ENCODE measurements at places on chromosomes 5 and 9.

- DNase-seq, result no peak
Observed at GRCh38 chr5:157198277-157198986, 17.8 kb downstream of the ITK start.

- no peak for DNase-seq
Observed at GRCh38 chr5:167731951-167732350, 559.5 kb upstream of the WWC1 start.

DNA sequence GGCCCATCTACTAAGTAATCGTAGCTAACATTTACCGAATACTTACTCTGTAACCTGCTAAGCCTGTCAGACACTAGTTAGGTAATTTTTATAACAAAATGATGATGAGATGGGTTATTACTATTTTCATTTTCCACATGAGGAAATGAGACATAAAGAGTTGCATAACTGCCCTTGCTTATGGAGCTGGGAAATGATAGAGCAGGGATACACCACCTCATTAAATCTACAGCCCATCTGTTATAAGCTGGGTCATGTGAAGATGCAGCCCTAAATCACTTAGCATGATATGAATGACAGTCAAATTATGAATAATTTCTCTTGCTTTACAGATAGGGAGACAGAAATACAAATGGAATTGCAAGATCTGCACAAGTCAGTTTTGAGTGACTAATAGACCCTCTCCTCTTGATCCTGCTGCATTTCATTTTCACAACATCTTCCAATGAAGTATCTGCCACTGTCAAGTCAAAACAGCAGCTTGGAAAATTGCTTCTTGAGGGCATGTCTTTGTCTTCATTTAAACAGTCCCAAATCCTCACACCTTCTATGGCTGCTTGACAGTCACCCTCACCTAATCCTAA is 364.7 kb downstream of the PRELID2 start:
- no peak for DNase-seq

DNA sequence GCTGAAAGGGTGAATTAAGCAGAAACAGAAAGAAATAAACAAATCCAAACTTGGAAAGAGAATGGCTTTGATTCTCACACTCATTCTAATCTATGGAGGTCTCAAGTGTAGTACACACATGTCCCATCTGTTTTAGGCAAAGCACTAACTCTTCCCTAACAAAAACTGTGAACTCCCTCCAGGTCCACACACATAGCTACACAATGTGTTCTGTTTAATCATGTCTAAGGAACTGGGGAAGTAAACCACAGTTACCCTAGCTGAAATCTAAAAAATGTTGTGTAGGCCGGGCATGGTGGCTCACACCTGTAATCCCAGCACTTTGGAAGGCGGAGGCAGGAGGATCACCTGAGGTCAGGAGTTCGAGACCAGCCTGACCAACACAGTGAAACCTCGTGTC is 118.7 kb upstream of the FST start:
- no peak for DNase-seq

DNA sequence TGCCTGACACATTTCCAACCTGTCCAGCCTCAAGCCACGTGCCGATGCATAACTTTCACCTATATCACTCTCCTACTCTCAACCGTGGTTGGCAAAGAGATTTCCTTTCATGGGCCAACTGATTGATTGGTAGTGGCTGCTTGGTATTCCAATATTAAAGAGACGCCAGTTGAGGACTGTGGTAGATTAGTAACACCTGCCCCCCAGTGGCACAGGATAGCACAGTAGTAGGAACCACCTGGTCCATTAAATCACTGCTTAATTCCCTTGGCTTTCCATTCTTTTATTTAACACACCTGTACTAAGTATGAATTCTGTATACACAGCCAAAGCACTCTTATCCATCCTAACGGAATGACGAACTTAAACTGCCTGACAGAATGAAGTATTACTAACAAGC is 19.1 kb upstream of the FOXB2 start:
- no peak for DNase-seq

- no peak for DNase-seq
Observed at GRCh38 chr5:77877516-77878355, 101.6 kb upstream of the TBCA start.

DNA sequence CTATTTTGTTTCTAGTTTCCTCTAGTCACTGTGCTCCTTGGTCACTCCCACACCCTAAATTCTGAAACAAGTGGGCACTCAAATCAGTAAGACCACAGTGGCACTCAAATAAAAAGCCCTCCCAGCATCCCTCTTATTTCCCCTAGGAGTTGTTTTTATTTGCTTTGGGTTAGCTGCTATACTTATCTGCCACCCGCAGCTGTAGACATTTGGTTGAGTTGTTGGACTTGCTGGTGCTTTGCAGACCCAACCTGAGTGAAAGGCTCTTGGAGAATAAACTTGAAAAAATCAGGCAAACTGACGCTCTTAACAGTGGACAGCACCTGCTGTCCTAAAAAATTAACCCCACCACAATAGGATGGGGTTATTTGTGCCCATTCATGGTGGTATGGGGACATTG is 203.0 kb downstream of the SPATA31A6 start:
- DNase-seq, result no peak

GRCh38 chr9:21520501-21521228 is 38.6 kb upstream of the IFNE start:
- DNase-seq, result no peak

DNA sequence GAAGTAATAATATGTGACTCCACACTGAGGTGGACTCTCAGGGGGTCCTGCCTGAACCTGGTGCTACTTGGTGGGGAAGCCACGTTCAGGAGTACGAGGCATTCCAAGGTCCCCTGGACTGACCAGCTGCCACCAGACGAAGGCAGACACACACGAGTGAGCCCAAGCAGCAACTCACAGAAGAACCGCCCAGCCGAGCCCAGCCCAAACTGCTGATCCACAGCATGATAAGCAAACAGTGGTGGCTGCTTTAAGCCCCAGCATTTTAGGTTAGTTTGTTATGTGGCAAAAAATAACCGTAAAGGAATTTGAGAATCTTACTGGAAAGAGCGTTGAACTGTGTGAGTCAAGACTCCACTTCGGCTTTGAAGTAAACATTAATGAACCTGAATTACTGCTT is 8.8 kb upstream of the LHX3 start:
- no peak for DNase-seq

DNA sequence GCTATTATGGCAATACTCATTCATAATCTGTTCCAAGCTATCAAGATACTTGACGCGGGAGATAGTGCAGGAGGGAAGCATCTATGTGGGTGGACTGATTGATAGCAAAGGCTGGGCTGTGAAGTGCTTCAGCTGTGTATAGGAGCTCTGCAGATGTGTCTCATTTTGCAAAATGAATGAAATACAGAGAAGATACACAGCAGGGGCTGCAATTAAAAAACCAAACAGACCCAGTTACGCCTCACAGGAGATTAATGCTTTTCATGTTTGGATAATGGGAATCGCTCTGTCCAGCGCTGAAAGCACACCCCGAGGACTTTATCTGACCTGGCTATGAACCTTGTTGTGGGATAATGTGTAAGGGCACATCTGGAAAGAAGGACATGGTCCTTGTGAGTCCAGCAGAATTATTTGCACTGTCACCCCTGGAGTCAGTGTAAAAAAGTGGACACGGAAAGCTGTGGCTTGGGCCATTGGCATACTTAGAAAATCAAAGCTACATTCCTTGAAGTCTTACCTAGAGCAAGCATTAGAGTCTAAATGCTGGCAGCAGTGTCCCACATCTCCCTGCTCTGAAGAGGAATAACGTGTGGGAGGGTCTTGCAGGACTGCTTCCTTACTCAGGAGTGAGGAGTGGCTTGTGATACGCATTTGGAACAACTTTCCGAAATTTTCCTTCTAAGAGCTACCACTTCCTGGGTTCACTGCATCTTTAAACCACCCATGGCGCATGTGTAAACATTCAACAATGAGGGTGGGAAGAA is 2.6 kb downstream of the SH3RF2 start:
- DNase-seq, result no peak

- DNase-seq, result no peak
Observed at GRCh38 chr9:135890190-135891026, 16.9 kb downstream of the CAMSAP1 start.

DNA sequence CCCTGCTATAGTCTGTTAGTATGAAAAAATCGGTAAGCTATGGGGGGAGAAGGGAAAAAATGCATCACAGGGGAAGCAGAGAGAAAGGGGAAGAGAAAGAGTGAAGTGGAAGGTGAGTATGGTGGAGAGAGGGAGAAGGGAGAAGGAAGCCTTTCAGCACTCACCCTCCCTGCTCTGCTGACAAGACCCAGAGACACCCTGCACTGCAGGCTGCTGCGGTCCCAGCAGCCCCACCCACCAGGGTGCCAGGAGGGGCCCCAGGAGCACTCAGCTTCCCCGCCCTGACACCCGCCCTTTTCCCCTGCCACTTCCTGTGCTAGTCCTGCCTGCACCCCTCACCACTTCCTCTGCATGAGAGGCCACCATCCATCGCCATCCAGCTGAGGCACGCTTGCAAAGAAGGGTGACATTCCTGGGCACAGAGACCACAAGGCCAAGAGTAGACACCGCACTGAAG is 12.7 kb downstream of the STK10 start:
- DNase-seq, result no peak

- DNase-seq, result peak; percentile 38
Observed at GRCh38 chr9:74951725-74952151, 974 bp downstream of the C9orf40 start.

- DNase-seq, result no peak
Observed at GRCh38 chr9:84991514-84991870, 322.0 kb downstream of the NTRK2 start.

- DNase-seq, result no peak
Observed at GRCh38 chr9:31142456-31142855, 1242.0 kb upstream of the ACO1 start.

- DNase-seq, result no peak
Observed at GRCh38 chr5:683551-684481, 9.3 kb downstream of the TPPP start.

DNA sequence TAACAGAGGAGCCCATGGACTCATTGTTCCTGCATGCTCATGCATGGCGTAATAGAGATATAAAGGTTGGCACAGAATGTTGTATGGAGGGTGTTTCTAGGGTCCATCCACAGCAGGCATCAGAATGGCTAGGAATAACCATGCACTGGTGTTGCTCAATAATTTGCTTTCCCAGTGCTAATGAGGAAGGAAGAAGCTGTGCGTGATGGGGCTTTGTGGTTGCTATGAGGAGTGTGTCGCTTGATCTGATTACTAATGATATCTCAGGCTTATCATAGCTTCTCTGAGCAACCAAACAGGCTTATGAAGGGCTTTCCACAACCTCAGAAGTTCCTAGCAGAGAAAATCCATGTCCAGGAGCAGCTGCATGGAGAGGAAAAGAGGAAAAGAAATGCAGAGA is 151.3 kb upstream of the TRPC7 start:
- no peak for DNase-seq

DNA sequence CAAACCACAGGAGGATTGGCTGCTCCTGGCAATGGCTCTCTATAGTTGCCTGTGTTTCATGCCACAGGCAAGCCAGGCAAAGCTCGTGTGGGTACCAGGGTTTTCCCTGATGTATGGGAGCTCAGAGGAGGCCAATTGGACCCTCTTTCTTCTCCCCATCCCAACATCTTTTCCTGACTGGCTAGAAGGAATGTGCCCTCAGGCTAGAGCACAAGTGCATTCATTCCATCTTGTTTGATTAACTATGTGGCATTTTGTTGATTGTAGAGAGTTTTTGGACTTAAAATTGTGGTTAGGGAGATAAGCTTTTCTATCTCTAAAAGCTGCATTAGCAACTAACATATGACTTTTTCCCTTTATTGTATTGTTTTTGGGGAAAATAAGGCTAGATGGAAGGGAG is 561.3 kb downstream of the PSAT1 start:
- no peak for DNase-seq

- DNase-seq, result no peak
Observed at GRCh38 chr9:129330711-129331492, 152.8 kb upstream of the IER5L start.

DNA sequence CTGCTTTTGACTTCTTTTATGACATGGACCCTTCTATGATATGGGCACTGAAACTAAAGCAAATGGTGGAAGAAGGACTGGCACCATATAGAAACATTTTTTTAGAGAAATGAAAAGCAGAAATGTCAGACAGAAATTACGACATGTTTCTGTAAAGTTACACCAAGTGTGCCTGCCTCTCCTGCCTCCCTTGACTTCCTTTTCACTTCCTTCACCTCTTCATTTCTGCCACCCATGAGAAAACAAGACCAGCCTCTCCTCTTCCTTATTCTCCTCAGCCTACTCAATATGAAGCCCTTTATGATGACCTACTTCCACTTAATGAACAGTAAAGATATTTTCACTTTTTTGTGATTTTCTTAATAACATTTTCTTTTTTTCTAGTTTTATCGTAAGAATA is 44.5 kb downstream of the ERCC6L2 start:
- no peak for DNase-seq

GRCh38 chr5:169036079-169036805 is 264.7 kb downstream of the SLIT3 start:
- DNase-seq, result no peak

DNA sequence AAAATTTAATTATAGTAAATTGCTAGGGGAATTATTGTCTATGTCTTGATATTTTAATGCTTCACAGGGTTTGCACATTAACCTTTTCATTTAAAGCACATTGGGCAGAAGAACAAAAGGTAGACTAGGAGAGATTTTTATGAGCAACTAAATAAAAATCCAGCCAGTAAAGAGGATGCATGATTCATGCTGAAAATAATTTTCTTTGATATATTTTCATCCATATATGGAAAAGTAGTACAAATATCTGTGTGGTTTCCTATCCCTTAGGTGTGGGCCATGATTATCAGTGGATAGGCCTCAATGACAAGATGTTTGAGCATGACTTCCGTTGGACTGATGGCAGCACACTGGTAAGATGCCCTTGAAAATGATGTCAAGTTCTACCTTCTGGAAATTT is 83.1 kb downstream of the VCAN start:
- DNase-seq, result no peak

GRCh38 chr5:77208507-77209163 is 1.8 kb upstream of the PDE8B start:
- DNase-seq, result no peak

- peak; percentile 69 for DNase-seq
Observed at GRCh38 chr9:99822109-99822805, 572 bp downstream of the NR4A3 start.

GRCh38 chr9:121498487-121499176 is 1.0 kb downstream of the GGTA1 start:
- DNase-seq, result peak; percentile 24

DNA sequence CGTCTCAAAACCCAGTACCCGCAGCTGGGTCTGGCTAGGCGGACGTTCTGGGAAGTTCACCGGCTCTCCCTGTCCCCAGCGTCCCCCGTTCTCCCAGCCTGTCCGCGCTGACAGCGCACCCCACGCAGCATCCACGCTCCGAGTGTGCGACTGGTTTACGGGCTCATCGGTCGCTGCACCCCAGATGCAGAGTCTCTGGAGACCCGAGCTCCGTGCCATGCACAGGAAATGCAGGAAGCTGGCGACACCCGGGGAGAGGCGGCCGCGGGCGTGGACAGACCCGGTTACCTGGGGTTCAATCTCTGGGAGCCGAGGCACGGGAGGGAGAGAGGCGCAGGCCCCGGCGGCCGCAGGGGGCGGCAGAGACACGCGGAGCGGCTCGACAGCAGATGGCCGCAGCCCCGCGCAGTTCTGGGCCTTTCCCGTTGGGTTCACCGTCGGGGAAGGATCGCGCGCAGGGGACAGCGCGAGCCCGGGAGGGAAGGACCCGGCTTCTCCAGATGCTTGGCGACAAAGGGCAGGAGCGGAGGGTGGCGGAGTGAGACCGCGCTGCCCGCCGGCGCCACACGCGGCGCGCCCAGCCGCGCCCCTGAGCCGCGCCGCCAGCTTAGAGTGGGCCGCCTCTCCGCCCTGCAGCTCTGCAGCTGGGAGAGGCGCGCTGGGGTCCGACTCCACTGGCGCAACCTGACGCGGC is 558 bp downstream of the SHROOM1 start:
- no peak for DNase-seq

Data from neuronal stem cell (in vitro differentiated cells).